Activated CD8-positive, alpha-beta memory T cell treated with anti-CD3 and anti-CD28 coated beads, Interleukin-2, amount 50 U/mL, for 48 hours (primary cell): ENCODE measurements at places on chromosomes 16 and 17.

DNA sequence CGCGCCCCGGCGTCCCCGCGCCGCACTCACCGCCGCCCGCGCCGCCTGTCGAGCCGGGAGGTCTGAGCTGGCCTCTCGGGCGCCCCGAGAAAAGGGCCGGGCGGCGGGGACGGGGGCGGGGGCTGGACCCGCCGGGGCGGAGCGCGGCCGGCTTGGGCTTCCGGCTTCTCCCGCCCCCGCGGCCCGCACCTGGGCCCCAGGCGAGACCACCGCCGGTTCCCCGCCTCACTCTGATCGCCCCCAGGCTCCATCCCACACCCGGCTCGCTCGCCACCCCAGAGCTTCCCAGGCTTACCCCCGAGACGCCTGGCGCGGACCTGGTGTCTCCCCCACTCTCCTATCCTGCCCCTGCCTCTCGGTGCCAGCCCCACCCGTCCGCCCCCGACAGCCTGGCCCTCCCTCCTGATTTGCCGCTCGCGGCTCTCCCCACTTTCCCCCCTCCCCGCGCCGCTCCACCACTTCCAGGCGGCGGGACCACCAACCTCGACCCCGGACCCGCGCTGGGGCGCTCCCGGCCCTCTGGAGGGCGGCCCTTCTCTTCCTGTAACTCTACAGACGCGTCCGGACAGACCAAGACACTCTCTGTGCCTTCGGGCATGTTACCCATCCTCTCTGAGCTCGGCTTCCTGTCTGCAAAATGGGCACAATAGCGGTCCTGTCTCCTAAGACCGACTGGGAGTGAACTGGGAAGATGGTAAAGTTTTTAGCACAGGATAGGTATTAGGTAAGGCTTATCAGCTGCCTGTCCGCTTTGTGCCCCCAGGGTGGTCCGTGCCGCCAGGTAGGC lies at the start of gene LITAF:
TSS of gene LITAF (minus strand) at position 64 of the 787 bp plus-strand sequence. CDS start 30,189 bp downstream, outside the sequence.
- peak; percentile 82 for DNase-seq

DNA sequence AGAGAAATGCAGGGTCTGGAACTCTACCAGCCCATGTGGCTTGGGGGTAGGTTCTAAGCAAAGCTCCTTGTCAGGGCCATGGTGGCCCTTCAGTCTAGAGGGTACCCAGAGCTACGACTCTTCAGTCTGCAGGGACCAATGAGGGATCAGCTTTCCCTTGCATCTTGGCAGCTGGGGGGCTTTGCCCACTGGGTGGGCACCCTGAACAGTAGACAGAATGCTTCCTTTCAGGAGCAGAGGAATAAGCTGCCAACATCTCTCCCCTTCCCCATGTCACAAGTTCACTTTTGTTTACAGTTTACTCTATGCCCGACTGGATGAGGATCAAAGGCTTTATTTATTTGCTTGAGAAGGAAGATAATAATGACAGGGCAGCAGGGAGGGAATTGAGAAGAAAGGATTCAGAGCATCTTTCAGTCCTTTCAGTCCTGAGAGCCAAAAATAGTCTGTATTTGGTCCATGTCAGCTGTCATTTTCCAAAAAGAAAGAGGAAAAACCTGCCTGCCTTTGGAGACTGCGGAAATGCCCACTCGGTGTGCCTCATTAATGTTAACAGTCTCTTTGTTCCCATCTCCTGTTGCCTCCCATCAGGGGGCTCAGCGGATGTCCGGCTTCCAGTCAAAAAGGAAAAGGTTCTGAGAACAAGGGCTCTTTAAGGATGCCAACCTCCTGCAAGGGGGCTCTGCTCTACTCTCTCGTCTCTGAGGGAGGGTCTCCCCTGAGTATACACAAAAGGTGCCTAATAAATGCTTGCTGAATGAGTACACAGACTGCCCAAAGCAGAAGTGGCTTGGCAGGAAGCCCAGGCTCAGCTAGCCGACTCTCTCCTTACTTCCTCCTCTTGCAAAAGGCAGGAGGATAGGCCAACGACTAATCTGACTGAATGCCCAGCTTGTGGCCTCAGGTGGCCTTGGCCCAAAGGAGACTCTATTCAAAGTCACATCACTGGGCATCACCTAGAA lies 17.1 kb downstream of the TRAF4 start:
- no peak for DNase-seq

- DNase-seq, result no peak
These were observed 14.1 kb upstream of the MAPK3 start for GRCh38 chr16:30136971-30137605.

DNA sequence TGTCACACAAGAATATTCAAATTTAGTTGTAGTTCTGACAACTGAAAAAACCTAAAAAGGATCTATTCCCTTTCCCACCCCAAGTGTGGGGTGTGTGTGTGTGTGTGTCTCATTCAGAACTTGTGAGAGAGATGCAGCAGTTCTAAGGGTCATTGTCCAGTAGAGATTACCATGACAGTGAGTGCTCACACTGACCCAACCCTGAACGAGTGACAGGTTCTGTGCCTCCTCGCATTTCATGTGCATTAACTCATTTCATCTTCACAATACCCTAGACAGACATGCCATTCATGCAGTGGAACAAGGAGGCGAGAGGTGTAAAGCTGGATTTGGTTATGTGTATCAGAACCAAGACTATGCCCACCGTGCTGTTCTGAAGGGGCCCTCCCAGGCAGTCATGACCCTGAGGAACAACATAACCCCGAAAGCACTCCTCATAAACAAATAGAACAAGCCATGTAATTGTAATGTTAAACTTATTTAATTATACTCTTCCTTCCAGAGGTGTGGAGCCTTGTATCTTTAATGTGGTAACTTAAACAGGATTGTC lies 102.1 kb downstream of the CLEC16A start:
- DNase-seq, result peak; percentile 45

GRCh38 chr17:10166176-10166935 lies 32.0 kb downstream of the GAS7 start:
- no peak for DNase-seq

DNA sequence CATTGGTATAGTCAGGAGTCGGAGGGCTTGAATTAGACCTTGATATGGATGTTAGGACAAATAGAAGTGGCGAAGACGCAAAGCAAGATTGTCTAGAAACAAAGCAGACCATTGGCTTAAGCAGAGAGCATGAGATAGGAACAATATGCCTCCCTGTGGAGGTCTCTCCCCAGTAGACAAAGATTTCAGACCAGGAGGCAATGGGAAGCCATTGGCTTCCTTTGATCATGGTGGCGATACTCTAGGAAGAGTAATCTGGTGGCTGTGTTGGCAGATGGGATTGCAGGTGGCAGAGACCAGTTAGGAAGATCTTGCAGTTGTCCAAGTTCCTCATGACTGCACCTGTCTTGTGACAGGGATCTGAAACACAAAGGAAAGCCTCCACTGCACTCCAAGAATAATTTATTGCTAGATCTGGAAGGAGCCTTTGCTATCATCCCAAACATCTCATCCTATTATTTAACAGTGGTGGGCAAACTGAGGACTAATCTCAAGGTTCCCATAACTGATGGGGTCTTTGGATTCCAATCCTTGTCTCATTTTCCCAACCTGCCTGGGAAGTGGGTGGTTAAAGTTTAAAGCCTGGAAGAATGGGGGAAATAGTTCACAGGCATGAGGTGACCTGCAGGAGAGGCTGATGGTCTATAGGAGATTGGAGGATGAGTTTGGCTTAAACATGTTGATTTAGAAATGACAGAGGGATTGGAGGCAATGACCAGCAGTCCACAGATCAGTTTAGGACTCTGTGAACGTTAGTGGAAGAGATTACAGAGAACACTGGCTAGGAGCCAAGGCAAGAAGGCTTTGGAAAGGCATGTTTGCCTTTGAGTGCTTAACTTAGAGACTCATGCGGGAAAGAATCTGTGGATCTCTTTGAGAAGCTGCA lies 37.0 kb downstream of the HLF start:
- DNase-seq, result no peak

DNA sequence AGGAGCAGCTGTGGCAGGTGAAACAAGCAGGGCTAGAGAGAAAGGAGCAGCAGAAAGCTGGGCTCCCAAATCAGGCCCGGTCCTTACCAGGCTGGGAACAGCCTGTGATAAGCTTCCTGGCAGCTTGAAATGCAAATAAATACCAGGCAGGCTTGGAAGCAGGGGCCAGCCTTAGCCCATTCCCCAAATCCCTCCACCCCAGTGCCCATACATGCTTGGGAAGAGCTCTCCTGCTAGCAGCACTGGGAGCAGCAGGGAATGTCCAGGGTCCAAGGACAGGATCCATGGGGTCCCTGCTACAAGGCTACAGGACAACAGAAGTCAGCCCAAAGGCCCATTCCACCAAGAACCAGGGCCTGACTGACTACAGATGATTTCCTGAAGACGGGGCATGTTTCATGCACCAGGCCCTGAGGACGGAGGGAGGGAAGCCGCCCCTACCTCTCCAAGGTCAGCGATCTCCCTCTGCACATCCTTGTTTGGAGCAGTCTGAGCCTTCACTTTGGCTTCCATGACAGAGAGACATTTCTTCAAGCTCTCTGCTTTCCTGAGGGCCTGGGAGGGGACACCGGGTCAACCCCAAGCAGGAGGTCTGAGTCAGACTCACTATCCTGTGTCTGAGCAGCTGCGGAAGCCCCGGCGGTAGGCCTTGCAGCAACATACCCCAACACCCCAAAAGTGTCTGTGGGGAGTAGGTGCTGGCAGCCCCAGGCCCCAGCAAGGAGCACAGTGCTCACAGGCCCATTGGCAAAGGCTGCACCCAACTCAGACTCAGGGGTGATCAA lies 2.6 kb upstream of the EXOSC6 start:
- peak; percentile 46 for DNase-seq

DNA sequence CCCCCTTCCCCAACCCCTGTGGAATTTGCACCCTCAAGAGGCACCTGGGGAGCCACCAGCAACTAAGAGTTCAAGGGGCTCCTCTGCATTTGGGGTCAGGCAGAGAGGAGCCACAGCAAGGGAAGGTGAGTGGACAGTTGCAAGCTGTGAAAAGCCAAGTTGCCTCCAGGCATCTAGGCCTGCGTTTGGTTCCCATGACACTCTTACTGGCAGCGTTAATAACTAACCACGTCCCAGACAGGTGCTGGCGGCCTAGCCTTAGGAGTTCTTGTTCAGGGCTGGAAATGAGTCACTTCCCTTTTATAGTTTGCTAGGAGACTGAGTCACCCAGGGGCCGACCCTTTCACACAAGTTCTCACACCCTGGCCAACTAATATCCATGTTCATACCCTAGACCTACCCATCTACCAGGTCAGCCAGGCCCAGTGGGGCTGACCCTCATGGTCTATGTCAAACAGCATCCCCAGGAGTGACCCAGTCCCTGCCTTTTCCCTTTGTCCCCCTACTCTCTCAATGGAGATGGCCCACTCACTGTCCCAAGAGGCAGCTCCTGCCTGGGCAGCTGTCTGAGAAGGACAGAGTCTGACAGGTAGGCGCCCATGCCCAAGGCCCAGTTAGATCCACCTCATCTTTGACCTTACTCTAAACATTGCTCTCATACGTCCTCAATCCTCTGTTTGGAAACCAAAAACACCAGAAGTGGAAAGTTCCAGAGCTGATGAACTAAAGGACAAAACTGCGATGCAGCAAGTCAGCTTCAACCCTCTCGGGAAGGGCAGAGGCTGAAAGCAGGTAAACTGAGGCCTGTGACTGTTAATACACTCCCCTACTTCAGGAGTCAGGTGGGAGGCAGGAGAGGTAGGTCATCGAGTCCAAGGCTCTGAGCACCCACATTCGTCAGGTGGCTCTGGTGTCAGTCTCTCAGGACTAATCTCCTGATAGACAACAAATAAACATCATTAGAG lies 300.6 kb downstream of the SOX9 start:
- DNase-seq, result peak; percentile 57

- no peak for DNase-seq
These were observed 23.1 kb upstream of the CDC6 start for GRCh38 chr17:40264458-40265185.

DNA sequence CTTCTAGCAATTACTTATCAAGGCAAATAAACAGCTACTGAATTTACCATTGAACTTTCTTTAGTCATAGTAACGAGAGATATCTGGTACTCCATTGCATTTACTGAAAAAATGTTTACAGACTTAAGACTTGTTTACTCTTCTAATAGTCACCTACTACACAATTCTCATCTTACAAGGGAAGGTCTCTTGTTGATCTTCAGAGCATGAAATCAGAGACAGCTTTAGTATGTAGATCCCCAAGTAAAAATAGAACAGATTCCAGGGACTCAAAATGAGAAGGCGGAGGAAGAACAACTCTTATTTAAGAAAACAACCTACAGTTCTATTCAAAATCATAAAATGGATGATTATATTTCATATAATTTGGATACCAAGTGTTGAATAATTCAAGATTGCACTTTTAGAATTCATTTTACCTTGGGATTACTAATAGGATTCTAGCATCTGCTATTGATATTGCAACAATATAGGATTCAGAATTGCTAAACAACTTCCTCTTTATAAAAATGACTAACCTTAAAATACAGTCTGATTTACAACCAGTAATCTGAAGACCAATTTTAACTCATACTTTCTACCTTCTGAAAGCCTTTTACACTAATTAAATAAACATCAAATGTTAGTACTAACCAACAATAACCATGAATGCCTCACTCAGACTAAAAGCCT lies 20.8 kb downstream of the UBE2G1 start:
- no peak for DNase-seq

- DNase-seq, result no peak
These were observed 30.5 kb upstream of the LGALS9 start for GRCh38 chr17:27600471-27600870.

GRCh38 chr16:65032387-65032786 lies 89.5 kb downstream of the CDH11 start:
- DNase-seq, result no peak

DNA sequence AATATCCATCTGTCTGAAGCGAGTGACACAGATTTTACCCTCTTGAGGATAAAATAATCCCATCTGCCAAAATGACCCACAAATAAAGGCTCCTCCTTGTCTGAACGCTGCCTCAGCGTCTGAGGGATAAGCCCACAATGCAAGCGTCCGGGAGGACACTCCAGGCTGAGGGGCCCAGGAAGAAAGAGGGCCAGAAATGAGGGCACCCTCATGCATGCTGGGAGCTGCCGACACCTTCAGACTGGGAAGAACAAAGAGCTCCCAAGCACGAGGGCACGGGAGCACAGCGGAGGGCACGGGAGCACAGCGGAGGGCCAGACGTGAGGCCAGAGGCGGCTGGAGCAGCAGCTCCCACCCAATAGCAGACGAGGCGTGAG lies 126.9 kb downstream of the ZNF778 start:
- no peak for DNase-seq

- peak; percentile 28 for DNase-seq
These were observed 240.3 kb downstream of the ZNF423 start for GRCh38 chr16:49615576-49615975.

DNA sequence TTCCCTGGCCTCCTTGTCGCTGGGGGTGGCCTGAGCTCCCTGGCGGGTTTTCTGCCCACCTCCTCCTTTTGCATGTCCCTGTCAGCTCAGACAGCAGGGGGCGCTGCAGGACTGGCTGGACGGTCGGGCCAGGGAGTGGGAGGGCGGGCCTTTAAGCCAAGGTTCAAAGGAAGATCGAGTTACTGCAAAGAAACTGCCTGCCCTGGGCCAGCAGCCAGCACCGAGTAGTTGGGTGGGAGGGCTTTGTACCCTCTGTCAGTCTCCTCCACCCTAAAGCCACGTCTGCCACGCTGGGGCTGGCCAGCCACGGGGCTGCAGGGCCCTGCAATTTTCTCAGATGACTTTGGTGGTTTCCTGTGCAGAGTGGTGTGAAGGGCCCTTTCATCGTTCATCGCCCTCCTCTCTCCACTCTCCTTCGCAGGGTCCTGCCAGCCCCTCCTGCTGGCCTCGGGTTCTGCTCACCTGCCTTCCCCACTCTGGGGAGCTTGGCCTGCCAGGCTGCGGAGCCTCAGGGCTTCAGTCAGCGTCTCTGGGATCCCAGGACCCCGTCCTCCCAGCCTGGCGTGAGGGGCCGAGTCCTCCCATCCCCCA lies 12.3 kb downstream of the GPR142 start:
- DNase-seq, result peak; percentile 100
